ENCODE measurements at places on chromosomes 16 and 17. TPM values are rescaled to one million over a fixed set of nuclear protein-coding genes. Genes with fewer than 3 reads are reported as not detected.

Gene RNF43
- total RNA-seq: 2.0 TPM

Gene ZNF385C
- total RNA-seq: 0.31 TPM

Gene SLFN14
- total RNA-seq: not detected

Gene IRX6
- not detected for total RNA-seq

Gene KRT32
- total RNA-seq: not detected

Gene NPIPA3
- 0.62 TPM for total RNA-seq

Gene CASKIN1
- 9.3 TPM for total RNA-seq

DNA sequence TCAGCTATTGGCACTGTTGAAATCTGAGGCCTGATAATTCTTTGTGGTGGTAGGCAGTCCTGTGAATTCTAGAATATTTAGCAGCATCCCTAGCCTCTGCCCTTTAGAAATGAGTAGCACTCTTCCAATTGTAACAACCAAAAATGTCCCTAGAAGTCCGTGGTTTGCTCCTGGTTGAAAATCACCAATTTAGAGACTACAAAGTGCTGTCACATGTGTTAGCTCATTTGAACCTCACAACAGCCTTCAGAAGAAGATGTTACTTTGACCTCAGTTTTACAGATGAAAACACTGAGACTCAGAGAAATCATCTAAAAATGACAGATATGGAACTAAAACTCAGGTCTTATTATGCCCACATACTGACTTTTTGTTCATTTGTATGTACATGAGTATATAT is 103.2 kb downstream of the TANC2 start:
- DNase-seq: no peak

GRCh38 chr17:20243524-20243923 is 223.8 kb downstream of the LGALS9B start:
- DNase-seq: no peak

GRCh38 chr17:45146166-45146565 is 2.1 kb upstream of the HEXIM1 start:
- DNase-seq: peak; percentile 54

DNA sequence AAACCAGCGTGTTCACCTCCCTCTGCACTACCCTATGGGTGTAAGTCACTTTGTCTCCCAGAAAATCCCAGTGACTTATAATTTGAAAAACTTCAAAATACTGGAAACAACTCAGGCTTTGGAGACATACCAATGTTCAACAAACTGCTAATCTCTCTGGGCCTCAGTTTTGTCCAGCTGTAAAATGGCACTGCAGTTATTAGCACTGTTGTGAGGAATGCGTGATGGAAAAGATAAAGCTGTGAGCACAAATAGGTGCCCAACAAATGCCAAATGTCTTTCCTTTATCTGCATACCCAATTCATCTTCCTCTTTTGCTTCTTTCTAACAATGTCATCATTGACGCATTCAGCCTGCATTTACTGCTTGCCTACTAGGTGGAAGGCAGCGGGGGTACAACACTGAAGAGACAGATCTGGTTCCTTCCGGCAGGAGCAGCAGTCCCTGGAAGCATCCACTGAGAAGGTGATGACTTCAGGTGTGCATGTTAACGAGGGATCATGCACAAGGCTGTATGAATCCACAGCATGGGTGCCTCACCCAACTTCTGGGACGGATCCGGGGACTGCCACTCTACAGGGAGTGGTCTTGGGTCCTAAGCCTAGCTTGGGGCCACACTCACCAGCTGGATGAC is 63.4 kb downstream of the CYTH1 start:
- DNase-seq: no peak

- DNase-seq: no peak
These were observed 65.8 kb downstream of the DHRS7C start for GRCh38 chr17:9725575-9725974.

- no peak for DNase-seq
These were observed 34.9 kb upstream of the CACNG4 start for GRCh38 chr17:66929591-66929990.

DNA sequence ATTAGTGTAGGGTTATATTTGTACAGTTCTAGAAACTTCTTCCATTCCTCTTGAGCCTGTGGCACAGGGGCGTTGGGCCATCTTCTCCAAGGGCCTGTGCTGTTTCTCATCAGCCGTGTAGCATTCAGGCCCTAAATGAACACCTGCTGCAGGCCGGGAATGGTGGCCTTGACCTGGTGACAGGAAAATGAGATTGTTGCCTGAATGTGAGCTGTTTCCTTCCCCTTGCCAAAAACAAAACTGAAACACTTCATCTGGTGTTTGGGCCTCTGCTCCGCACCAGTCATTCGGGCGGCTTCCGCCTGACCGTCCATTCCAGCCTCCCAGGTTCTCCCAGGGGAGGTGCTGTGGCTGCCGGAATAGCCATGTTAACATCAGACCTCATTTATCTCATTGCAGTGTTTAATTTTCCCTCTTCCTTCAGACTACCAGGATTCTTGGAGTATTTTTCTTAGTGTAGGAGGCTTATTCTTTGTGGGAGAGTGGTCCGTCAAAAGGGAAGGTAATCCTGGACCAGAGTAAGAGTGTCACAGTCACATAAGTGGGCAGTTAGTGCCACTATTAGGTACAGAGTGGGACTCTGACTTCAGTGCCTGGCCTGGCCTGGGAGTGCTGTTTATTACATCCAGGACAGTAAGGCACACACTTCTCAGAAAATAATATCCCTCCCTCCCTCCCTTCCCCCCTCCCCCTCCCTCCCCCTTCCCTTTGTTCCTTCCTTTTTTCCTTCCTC is 61.9 kb downstream of the WWP2 start:
- DNase-seq: peak; percentile 80

DNA sequence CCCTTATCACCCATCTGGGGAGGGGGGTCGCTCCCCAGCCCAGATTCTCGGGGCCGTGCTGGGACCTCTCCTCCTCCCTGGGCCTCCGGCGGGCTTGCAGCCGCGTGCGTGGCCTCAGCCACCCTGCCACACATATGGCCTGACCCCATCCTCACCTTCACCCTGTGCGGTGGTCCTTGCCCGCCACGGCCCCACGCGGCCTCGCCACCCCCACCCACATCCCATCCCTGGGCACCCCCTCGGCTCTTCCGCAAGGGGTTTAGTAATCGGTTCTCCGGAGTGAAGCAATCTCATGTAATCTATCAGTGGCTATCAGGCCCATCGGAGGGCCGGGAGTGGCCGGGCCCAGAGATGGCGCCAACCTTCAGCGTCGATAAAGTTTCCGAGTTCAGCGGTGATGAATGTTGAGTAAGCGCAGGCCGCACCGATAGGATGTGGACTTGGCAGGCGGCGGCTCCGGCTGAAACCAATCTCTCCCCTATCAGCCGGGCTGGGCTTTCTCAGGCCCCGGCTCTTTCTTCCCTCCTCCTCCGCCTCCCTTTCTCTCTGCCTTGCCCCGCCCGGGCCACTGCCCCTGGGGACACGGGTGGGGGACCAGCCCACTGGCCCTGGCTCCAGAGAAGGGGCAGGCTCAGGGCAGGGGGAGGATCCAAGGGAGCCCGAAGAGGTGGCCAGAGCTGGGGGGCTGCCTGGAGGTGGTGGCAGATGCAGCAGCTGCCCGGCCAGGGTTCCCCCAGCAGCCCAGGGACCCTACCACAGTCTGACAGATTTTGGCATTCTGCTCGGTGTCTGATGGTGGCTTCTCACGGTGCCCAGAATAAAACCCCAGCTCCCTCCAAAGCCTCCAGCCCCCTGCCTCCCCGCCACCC is 20.8 kb downstream of the ZFPM1 start:
- peak; percentile 96 for DNase-seq

- DNase-seq: no peak
These were observed 21.2 kb downstream of the SOCS3 start for GRCh38 chr17:78338486-78339259.

DNA sequence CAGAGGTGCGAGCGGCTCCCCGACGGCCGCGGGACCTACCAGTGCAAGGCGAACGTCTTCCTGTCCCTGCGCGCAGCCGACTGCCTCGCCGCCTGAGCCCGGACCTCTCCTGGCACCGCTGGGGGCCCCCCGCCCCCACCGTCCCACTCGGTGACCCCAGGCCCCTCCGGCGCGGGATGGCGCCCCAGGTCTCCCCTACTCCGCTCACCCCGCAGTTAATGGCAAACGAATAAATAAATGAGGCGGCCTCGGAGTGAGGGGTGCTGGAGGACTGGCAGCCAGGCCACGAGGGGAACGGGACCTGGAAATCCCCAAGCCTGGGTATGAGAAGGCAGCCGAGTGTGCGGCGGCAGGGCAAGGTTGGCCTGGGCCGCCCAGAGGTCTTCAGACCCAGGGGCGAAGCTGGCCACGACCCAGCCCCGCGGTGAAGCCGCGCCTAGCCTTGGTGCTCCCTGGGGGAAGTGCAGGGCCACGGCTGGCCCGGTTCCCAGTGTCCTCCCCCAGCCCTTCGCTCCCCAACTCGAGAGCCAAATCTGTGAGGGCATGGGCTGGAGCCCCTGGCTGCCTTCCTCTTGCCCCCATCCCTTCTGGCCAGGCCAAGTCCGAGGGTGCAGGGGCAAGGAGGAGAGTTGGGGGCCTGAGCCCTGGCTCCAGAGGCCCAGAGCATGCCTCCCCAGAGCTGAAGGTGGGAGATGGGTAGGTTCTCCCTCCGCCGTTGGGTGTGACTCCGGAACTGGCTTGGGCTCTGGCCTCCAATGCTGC is 796 bp downstream of the NPB start:
- no peak for DNase-seq

DNA sequence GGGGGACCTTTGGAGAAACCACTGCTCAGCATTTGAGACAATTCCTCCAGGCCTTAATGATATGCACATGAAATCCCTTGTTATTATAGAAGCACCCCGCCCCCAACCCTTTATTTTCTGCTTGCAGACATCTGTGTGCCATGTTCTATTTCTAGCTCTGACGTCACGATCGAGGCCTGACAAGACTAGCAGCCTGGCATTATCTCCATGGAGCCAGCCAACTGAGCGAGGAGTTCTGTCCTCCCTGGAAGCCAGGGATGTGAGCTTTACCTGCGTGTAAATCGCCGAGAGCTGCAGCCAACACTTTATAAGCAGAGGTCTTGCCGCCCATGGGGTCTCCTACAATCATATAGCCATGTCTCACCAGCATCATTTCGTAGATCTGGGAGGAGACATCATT is 116.9 kb downstream of the DNAH3 start:
- peak; percentile 26 for DNase-seq

DNA sequence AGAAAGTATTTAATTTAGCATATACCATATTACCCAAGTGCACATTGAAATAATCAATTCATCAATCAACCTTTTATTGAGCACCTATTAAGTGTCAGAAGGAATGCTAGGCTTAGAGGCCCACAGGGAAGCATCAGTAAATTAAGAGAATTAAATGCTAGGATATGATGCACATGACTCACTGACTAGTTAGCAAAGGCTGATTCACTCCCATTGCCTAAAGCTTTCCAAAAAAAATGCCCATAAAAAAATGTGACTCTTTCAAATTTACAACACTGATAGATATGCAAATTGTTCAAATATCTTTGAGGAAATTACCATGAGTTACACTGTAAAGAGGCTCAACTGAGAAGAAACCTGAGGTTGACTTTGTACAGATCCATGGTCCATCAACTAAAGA is 883.3 kb downstream of the CDH11 start:
- DNase-seq: no peak

- DNase-seq: no peak
These were observed 6.7 kb upstream of the HEATR3 start for GRCh38 chr16:50059111-50059510.

DNA sequence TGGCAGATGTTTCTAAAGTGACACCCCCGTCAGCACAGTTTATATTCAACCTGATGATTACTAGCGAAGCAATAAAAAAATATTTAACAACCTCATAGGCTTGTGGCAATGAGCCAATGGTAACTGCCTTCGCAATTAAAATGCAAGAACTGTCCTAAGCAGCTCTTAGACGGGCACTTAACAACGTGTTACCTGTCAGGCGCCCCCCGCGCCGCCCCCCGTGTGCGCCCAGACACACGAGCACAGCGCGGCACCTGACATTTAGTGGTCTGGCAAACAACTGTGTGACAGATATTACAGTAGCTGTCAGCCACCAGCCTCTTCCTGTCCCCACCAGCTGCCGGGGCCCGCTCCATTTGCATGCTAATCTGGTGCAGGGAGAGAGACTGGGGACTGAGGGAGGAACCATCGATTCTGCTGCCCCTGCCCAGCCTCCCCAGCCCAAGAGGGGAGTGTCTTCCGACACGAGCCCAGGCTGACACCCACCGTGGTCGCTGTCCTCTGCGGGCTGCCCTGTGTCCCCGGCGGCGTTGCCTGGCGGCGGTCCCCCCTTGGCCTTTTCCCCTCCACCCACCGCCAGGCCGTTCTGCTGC is 12.7 kb downstream of the NDUFAF8 start:
- no peak for DNase-seq

GRCh38 chr17:7038025-7038862 is 2.4 kb downstream of the SLC16A13 start:
- DNase-seq: no peak

DNA sequence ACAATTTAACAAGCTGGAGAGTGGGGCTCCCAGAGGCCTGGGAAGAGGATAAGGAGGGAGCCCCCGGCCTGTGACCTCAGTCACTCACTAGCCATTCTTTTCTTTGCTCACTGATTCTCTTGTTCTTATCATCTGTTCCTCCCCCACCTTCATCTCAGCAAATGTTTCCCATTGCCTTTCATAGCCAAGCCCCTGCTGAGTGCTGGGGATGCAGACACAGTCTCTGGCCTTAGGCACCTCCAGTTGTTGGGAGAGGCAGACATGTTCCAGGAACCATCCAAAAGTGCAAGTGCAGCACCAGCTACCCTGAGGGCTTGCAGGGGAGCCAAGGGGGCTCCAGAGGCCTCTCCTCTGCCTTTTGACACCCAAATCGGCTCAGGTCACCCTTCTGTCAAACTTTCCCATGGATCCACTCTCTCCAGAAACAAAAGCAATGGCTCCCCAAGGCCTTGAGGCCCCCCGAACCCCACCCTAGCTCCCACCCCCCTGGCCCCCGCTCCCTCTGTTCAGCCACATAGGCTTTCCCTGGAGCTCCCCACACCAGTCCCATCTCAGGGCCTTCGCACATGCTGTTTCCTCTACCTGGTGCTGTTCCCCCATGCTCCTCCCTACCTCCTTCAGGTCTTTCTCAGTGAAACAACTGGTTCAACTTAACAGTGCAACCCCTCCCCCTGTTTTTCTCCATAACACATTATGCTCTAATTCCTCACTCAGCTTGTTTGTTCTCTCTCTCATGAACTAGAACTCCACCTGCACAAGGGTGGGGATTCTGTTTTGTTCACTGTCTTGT is 14.9 kb upstream of the KCNJ12 start:
- peak; percentile 16 for DNase-seq
